Activated CD4-positive, alpha-beta T cell treated with anti-CD3 and anti-CD28 coated beads, Interleukin-2, Interleukin-6, amounts not matched to agents 100 ng/mL and 50 ng/mL, durations not matched to agents 16 hours and 8 hours (primary cell): ENCODE measurements at places on chromosomes 3 and 15.

DNA sequence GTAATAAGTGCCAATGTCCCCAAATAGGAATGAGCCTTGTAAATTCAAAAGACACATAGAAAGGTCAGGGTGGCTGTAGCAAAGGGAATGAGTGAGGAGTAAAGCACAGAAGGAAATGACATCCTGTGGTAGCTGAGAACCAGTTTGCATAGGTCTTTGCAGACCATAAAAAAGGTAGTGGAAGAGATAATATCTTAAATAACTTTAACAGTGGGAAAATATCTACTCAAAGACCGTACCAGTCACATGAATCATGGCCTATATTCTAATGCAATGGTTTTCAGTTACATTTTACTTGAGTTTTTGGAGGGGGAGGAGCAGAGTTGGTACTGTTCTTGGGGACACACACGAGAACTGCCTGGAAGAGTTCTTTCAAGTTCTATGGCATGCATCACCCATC, 297.3 kb upstream of the ADAMTS9 start:
- no peak for DNase-seq

- no peak for DNase-seq
These were observed 26.0 kb downstream of the CPNE4 start for GRCh38 chr3:132008837-132009236.

GRCh38 chr3:169772305-169772896, 795 bp upstream of the MYNN start:
- peak; percentile 70 for DNase-seq

- DNase-seq, result no peak
These were observed at the start of gene GP5 for GRCh38 chr3:194399166-194399565. GP5 (minus strand) TSS chr3:194399266; CDS start chr3:194398282, 984 bp downstream.

DNA sequence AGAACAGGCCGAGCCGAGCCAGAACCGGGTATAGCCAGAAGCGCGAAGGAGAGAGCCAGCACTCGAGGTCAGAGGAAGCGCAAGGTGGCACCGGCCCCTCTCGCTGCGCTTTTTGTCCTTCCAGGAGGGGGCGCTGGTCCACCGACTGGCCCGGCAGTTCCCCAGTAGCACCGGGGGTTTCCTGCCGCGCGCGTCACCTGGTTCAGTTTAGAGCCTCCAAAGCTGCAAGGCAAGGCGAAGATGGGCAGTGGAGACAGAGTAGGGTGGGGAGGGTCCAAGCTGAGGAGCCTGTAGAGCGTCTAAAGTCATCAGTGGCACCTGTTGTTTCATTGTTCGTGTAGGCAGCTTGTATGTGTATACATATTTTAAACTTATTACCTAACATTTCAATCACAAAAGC, 7.6 kb upstream of the NR2E3 start:
- DNase-seq, result peak; percentile 55

- DNase-seq, result no peak
These were observed 33.4 kb upstream of the MUC13 start for GRCh38 chr3:124967964-124968363.

DNA sequence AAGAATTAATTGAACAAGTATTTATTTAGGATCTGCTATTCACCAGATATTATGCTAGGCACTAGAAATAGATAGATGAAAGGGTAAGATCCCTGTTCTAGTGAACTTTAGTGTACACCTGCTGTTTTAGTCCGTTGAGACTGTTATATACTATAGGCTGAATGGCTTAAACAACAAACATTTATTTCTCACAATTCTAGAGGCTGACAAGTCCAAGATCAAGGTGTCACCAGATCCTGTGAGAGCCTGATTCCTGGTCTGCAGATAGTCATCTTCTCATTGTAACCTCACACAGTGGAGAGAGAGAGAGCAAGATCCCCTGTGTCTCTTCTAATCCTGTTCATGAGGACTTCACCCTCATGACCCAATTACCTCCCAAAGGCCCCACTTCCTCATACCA, 281.4 kb upstream of the KCNH8 start:
- DNase-seq, result no peak

DNA sequence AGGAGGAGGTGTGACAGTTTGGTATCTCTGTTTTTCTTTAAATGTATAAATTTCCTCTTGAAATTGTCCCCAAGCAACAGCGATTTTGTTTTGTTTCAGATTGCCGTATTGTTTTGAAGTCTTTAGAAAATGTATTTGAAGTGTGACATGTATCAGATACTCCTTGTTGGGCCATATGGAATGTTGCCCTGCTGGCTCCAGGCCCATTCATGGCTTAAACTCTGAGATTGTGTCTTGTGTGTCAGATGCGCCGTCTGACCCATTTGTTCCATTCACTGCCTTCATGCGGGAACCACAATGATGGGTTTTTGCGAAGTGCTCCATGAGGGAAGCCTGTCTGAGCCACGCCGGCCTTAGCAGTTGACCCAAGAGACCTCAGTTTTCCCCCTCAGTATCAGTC, 75.2 kb upstream of the ADAMTSL3 start:
- no peak for DNase-seq

DNA sequence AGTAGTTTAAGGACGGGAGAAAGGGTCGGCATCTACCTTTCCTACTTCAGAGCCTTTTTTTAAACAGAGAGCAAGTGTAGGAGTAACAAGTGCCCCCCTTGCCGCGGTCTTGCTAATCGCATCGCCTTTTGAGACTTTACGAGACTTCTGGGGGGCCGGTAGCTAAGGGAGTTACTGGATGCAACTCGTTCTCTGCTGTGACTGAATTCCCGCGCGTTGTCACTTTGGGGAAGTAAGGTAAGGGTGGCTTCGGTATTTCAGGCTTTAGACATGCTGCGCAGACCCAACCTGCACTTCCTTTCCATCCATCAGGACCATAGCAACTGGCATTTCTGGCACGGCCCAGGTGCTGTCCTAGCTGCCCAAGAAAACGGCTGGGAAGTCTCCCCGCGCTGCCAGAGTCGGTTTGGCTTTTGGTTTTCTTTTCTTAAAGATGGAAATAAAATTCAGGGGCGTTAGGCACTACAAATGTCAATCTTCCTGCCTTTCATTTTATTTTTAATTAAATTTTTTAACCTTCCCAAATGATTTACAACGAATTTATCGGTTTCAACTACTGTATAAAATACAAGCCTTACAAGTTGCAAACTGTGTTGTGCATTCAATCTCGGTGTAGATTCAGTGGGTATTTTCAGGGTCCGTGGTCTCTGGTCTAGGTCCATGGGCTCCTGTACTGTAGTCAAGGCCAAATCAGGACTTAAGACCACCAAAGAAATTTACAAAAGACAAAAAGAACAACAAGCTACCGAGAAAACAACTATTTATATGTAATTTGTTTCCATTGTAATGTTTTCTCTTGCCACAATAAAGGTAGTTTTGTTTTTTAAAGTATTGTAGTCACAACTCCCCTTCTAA, 3.5 kb downstream of the MECOM start:
- no peak for DNase-seq

- no peak for DNase-seq
These were observed 122.0 kb upstream of the ONECUT1 start for GRCh38 chr15:52912172-52912571.

DNA sequence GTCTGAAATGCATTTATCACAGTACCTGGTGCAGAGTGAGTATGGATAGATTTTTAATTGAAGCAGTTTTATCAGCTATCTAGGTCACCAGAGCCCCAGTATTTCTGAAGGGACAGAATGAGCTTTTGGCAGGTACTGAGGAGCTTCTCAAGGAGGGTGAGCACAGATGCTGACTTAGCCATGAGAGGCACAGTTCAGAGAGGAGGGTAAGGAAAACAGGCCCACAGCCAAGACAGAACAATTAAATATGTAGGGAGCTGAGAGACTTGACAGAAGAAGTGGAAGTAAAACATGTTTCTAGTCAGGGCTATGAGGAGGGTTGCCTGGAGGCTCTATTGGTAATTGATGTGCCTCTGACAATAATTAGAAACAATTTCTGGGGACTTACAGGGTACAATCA, 20.1 kb downstream of the ZNF80 start:
- no peak for DNase-seq
